SHP77 treated with DMSO at 0.1 percent for 48 hours (cell line): ENCODE measurements at places on chromosomes 12 and 14.

DNA sequence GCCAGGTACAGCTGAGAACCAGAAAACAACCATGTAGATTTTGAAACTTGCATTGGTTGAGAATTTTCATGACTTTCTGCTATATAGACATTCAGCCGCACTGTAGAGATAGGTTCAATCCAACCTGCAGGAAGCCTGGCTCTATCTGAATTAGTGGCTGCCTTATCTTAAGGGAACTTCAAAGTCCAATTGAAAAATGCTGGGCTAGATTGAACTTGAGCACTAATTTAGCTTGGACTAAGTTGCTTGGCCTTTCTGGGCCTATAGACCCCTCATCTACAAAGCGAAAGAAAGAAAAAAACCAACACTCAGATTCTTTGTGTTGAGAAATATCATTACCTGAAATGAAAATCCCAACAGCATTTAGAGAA is 332.4 kb downstream of the NUAK1 start:
- no peak for DNase-seq

DNA sequence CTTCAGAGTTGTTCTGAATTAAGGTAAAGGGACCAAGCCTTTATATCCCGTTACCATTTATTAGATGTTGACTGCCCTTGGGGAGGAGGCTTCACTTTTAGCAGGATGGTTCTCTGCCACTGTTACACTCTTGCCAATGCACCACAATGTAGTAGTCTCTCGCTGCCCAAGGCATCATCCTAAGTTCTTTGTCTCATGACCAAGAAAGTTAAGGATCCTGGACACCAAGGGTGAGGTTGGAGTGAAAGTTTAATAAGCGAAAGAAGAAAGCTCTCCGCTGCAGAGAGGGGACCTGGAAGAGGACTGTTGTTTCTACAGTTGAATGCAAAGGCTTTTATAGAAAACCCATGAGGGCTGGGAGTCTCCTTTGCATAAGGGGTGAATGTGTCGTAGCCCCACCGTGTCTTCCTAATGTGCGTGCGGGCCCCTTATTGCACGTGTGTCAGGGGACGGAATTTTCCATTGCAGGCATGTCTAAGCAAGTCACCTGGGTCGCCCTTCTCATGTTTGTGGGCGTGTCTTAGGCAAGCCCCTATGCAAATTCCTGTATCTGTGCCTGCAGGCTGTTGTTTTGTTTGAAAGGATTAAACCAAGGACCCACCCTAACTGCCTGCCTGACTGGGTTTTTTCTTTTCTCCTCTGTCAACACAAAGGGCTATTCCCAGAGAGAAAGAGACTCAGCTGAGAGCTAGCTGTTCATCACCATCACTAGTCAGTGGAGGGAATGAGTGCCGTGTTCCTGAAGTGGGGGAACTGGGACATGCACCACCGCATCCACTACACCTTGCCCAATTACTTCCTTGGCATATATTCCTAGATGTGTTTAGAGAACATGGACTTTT is 17.6 kb upstream of the RNASE1 start:
- no peak for DNase-seq

GRCh38 chr14:105323663-105324062 is 9.1 kb downstream of the PACS2 start:
- no peak for DNase-seq

DNA sequence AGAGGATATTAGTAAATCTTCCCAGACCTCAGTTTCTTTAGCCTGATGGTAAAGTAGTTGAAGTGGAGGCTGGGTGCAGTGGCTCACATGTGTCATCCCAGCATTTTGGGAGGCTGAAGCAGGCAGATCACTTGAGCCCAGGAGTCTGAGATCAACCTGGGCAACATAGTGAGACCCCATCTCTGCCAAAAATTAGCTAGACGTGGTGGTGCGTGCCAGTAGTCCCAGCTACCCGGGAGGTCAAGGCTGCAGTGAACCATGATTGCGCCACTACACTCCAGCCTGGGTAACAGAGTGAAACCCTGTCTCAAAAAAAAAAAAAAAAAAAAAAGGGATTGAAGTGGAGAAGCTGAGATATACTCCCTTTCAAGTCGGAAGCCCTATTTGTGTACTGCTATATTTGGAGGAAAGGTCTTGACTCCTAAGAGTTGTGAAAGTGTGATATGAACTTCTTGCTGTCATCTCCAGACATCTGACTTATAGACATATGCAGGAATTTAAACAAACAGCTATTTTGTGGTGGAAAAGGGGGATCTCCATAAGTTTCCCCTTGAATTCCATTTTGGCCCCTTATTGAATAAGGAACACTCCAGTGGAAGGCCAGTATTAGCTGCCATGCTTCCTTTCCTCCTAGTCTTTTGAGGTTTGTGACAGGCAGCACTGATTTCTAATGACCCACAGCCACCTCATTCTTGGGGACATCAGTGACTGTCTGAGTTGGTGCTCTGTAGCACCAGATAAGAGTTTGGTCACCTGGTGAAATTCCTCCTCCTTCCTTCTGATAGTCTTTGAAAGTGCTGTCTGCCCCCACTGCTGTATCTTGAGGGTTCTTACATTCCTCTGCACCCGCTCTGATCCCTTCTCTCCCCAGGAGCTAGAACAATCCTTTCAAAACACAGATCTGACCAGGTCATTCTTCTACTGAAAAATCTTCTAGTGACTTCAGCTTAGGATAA is 7.4 kb downstream of the ELK3 start:
- DNase-seq, result no peak

- no peak for DNase-seq
Observed at GRCh38 chr14:33362934-33363333, 424.3 kb downstream of the NPAS3 start.

DNA sequence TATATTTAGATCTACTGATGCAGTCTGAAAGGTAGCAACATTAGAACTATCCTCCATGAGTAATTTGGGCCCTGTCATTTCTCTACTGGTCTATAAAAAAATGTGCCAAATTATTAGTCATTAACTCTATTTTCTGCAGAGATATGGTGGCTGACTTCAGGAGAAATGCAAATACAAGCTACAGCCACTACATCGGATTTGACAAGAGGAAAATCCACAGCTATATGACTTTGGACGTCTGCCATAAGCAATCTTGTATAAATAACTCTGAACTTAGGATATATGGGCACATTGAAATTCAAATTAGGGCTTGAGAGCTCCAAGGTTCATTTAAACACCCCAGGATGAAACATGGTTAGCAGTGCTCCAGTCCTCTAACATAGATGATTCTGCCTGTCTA is 983.0 kb upstream of the LRFN5 start:
- peak; percentile 62 for DNase-seq

GRCh38 chr14:21264025-21264801 is 5.0 kb downstream of the HNRNPC start:
- DNase-seq, result no peak

DNA sequence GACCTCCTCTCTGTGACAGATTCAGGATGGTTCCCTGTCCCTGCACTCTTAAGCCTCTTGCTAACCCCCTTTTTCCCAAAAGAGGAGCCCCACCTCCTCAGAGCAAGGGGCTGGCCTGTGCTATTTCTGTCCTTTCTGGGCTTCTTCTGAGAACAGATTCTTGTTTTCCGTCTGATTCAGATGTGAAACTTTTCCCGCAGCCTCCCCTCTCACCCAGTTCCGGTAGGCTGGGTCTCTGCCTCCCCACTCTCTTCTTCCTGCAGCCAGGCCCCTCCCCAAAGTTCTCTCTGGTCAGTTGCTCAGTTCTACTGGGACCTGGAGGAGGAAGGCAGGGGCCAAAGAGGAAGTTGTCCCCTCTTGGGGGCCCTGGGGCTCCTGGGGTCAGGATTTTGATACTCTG is 11.8 kb downstream of the PDE1B start:
- DNase-seq, result no peak

- no peak for DNase-seq
Observed at GRCh38 chr12:95349291-95349690, 124.7 kb upstream of the METAP2 start.

- no peak for DNase-seq
Observed at GRCh38 chr12:6095269-6095668, 29.2 kb downstream of the VWF start.

- DNase-seq, result no peak
Observed at GRCh38 chr14:33461036-33461435, 489.8 kb downstream of the EGLN3 start.

DNA sequence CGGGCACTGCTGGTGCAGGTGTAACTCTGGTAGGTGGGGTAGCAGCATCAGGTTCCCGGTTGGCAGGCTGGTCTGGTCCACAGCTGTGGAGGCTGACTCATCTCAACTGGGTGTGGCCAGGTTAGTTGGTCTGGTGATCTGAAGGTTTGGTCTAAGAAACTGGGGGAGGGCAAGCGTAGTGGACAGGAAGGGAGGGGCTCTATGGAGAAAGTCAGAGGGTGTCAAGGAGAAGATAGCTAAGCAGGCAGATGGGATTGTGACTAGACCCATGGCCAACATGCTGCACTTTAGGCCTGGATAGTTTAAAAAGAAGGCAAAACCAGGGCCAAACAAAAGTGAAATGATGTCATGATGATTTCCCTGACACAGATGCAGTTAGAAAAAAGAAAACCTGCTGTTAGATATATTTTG is 7.9 kb downstream of the TRIM9 start:
- peak; percentile 11 for DNase-seq

DNA sequence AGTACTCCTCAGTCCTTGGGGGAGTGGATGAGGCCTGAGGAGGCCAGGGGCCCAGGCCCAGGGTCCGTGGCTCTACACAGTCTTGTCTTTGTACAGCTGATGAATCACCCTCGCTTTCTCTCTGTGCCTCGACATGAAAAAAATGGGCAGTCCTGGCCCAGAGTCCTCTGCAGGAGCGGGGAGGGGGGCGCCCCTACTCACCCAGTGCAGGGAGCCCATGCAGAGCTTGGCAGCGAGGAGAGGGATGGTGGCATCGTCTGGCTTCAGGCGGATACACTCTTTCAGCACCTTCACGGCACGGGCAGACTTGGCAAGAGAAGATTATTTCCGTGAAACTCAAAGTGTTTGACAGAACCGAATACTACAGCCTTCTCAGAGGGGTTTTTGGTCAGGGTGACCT is 159.3 kb downstream of the TTC7B start:
- DNase-seq, result no peak
